ENCODE measurements at places on chromosomes 1 and 21.

DNA sequence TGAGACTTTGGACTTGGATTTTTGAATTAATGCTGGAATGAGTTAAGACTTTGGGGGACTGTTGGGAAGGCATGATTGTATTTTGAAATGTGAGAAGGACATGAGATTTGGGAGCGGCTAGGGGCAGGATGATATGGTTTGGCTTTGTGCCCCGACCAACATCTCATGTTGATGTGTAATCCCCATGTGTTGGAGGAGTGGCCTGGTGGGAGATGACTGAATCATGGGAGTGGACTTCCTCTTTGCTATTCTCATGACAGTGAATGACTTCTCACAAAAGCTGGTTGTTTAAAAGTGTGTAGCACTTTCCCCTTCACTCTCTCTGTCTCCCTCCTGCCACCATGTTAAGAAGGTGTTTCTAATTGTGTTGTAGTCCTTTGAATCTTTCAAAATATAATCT is 9.3 kb upstream of the PHGDH start:
- DNase-seq: no peak

DNA sequence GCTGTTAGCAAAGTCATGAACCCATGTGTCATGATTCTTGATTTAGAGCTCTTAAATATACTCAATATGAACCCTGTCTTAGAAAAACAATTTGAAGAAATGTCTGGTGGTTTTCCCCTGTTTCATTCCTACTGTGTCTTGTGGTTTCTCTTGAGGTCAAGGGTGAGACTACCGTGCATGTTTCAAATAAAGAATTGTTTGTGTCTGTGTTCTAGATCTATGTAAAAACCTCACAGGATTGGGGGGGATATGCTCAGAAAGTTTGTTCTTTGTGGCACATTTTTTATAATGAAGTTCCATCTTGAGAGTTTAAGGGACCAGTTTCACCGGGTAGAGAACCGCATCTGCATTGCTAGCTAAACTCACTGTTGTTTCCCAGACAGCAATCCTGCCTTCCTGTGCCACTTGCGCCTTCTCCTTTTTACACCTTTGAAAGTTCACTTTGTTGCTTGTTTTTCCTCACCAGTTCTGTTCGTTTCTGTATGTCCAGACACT is 30.9 kb upstream of the CACYBP start:
- DNase-seq: no peak

DNA sequence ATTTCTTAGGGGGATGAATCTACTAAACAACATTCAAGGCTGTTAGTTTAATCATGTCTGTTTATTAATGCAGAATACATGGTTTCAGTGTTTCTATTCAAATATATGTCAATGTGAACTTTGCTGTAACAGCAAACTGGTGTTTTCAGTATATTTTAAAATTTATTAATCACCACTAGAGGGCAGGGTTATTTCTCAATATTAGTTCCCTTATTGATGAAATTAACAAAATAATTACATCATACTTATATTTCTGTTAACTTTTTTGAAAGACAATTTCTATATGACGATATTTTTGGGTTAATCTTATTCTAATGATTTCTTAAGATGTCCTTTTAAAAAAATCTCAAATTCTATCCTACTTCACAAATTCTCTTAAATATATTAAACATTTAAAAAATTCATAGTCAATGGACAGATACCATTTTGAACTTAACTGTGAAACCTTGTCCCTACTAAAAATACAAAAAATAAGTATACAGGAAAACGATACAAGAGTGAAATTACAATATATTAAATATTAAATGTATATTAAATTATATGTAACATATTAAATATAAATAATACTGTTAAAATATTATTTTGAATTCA is 1034.1 kb upstream of the PRMT6 start:
- DNase-seq: no peak

DNA sequence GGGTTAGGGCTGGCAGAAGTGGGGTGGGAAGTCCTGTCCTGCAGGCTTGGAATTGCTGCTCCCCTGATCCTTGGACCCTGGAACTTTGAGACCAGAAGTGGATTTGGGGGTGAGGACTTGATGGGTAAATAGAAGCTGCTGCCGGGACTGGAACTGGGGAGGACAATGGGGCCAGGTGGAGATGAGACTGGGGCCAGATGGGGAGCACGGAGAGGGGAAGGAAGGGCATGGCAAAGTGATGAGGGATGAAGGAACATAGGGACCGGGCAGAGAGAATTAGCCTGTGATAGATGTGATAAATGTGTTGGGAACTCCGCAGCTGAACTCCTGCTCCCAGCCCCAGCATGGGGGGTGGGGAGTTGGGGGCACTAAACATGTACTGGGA is 637 bp downstream of the NHLH1 start:
- no peak for DNase-seq

- no peak for DNase-seq
These were observed 90.5 kb downstream of the LAMC2 start for GRCh38 chr1:183276386-183277080.

Data from stimulated activated CD4-positive, alpha-beta T cell treated with anti-CD3 and anti-CD28 coated beads, Interleukin-4, amount 100 ng/mL, for 48 hours (primary cell).